ENCODE measurements at places on chromosomes 7 and 10. TPM values are rescaled to one million over a fixed set of nuclear protein-coding genes. Genes with fewer than 3 reads are reported as not detected.
A peak's percentile ranks its signal among the peaks of the same experiment; 100 is the strongest.

GRCh38 chr7:127961786-127962453, 69.3 kb downstream of the LRRC4 start:
- H3K4me3 ChIP-seq, result no peak overlapping the region
- peaks cover 6% of the 10 kb centered on the region for H3K4me1 ChIP-seq
- no peaks in the 10 kb centered on the region for H3K27me3 ChIP-seq
- no peak for DNase-seq

DNA sequence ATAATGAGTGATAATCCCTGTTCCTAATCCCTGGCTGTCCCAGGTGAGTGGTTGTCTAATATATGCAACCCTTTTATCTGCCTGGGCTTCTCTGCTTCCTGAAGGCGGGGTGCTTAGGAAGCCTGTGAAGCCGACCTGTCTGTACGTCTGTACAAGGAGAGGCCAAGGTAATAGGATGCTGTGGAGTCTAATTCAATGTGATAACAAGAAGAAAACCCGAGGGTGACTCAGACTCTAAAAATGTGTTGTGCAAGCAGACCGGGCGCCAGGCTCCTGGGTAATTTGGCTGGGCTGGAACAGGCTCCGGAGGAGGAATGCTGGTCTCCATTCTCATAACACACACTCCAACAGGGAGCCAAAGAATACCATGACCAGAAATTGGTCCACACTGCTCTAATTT, 43.6 kb downstream of the THNSL1 start:
- no peak overlapping the region for H3K4me3 ChIP-seq
- no peak overlapping the region for H3K27ac ChIP-seq
- no peaks in the 10 kb centered on the region for H3K36me3 ChIP-seq
- no peaks in the 10 kb centered on the region for H3K4me1 ChIP-seq
- no peaks in the 10 kb centered on the region for H3K27me3 ChIP-seq

DNA sequence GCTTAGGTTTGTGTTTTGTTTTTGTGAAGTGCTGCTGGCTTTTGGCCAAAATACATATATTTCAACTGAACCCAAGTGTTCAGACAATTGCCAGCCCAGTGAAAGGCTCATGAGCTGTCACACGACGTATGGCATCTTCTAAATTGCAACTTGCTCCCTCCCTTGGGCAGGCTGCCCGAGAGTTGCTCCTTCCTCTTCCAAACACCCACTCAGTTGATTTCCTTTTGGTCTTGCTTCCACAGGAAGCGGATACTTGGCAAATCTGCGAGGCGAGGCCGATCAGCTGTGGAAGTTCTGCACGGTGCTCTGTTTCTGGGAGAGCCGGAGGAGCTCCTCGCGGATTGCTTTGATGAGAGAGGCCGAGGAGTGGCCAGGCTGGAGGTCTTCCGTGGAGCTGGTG, 39.6 kb upstream of the ATP6V0A4 start:
- no peak overlapping the region for H3K4me3 ChIP-seq
- peaks cover 28% of the 10 kb centered on the region for H3K36me3 ChIP-seq
- peaks cover 5% of the 10 kb centered on the region for H3K4me1 ChIP-seq
- DNase-seq, result no peak
- H3K27me3 ChIP-seq, result no peaks in the 10 kb centered on the region

GRCh38 chr10:43653746-43654145, 5.1 kb upstream of the ZNF32 start:
- peaks cover 11% of the 10 kb centered on the region for H3K36me3 ChIP-seq
- H3K4me3 ChIP-seq, result peak overlapping the region; percentile 25
- DNase-seq, result no peak
- H3K27me3 ChIP-seq, result peaks cover 4% of the 10 kb centered on the region
- H3K27ac ChIP-seq, result no peak overlapping the region

DNA sequence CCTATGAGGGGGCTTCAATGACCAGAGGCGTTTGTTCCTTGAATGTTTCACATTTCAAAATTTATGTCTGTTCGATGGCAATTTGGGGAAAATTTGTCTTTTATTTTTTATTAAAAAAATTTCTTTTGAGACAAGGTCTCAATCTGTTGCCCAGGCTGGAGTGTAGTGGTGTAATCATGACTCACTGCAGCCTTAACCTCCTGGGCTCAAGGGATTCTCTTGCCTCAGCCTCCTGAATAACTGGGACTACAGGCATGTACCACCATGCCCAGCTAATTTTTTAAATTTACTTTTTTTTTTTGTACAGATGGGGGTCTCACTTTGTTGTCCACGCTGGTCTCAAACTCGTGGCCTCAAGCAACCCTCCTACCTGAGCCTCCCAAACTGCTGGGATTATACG, 39.7 kb downstream of the OTUD1 start:
- H3K27ac ChIP-seq, result no peak overlapping the region
- no peaks in the 10 kb centered on the region for H3K4me1 ChIP-seq
- no peak overlapping the region for H3K4me3 ChIP-seq
- H3K27me3 ChIP-seq, result peaks cover 12% of the 10 kb centered on the region
- no peak for DNase-seq

GRCh38 chr10:94013331-94013760, 19.6 kb downstream of the PLCE1 start:
- no peak overlapping the region for H3K4me3 ChIP-seq
- no peak overlapping the region for H3K27ac ChIP-seq
- DNase-seq, result no peak
- peaks cover 10% of the 10 kb centered on the region for H3K36me3 ChIP-seq
- H3K4me1 ChIP-seq, result no peaks in the 10 kb centered on the region

GRCh38 chr10:63884426-63884825, 363.2 kb downstream of the REEP3 start:
- DNase-seq, result no peak
- no peak overlapping the region for H3K27ac ChIP-seq
- H3K36me3 ChIP-seq, result no peaks in the 10 kb centered on the region
- no peak overlapping the region for H3K4me3 ChIP-seq

DNA sequence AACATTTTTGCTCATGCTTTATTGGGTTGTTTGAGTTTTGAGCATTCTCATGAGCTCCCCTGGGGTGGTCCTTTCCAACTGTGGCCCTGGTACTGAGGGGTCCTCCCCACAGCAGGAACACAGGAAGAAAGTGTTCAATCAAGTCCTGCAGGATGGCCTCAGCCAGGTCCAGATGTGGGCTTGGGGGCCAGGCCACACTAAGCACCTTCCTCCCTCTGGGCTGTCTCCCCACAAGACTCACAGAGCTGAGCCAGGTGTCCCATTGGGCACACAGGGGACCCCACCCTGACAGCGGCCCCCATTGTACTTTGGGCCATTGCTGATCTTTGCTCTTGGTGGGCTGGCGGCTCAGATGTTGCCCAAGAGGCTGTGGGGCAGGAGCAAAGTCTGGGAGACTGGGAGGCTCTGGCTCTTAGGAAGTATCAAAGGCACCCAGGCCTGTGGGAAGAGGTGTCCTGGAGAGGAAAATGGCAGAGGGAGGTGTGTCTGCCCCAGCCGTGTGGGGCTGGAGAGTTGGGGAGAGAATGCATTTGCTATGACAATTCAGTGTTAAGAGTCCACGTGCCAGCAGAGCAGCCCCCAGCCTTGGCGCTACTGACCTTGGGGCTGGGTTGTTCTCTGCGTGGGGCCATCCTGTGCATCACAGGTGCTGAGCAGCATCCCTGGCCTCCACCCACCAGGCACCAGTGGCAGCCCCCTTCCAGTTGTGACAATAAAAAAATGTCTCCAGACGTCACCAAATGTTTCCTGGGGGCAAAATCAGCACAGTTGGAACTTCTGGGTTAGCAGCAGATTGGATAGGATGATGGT, 17.8 kb downstream of the SCART1 start:
- H3K4me3 ChIP-seq, result no peak overlapping the region
- H3K27ac ChIP-seq, result no peak overlapping the region
- DNase-seq, result no peak
- no peaks in the 10 kb centered on the region for H3K4me1 ChIP-seq

Gene POLR3A
- total RNA-seq, result 31.4 TPM

Gene PKD2L1
- not detected for total RNA-seq

Gene C7orf33
- not detected for total RNA-seq

Gene SPDYE6
- total RNA-seq, result not detected

Gene GIMAP5
- total RNA-seq, result not detected

Gene TRIM8
- total RNA-seq, result 82.8 TPM

All from neural crest cell (in vitro differentiated cells).